NCI-H2081 (cell line): ENCODE measurements at places on chromosomes 7 and 10.

DNA sequence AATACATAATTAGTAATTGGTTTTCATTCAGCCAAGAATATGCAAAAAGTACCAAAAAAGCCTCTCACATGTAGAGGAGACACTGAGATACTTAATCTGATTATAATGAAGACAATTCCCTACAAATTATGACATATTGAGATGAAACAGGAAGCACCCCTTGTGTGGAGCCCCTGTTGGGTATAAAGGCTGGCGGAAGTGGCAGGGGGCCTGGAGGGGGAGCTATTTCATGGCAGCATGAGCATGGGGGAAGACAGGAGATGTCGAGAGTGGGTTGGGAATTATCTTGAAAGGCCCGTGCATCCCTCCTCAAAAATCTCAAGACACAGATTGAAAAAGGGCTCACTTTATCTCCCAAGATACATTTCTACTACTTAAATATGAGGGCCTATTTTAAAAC is 96.9 kb downstream of the PIP4K2A start:
- no peak for DNase-seq

DNA sequence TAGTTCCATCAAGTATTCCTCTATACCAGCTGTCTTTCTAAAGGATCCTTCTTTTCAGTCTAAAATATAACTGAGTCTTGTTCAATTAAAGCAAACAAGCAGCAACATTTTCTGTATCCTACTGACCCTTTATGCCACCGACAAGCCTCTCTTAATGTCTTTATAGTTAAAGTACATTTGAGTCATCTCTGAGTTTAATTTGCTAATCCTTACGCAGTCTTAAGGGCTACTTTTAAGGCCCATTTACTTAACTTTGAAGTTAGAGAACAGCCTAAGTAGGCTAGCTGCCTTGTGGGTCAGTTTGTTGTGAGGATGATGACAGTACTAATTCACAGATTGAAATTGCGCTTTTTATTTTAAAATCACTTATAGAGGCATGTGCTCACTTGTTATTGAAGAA is 265.5 kb upstream of the FERD3L start:
- no peak for DNase-seq

GRCh38 chr10:132828681-132829080 is 42.7 kb upstream of the NKX6-2 start:
- no peak for DNase-seq

DNA sequence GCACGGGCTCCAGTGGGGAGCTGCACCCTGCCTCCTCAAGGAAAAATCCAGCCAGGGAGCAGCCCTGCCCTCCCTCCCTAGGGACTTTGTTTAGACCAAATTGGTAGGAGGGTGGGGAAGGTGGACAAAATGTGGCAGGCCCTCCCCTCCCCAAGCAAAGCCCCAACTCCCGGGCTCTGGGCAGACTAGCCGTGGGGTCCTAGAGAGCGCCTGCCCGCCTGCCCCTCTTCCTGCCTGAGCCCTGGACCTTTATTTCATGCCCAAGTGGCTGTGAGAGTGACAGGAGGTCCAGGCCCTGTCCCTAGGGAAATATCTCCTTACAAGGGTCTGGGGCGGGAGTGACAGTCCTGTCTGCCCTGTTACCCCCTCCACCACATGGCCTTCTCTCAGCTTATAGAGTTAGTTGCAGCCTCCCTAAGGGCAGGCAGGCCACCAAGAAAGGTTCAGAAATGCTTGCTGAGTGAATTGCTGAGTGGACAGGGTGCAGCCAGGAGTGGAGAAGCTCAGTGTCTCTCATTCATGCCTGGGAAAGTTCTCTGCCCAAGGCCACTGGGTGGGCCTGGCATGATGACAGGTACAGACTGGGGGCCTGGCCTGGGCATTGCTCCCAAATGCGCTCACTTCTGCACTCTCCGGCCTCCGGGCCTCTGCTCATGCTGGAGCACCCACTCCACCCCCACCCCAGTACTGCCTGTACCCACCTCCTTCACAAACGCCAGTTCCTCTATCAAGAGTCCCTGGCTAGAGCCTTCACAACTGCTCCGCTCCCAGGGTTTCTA is 25.2 kb downstream of the DNAJB12 start:
- DNase-seq, result no peak

DNA sequence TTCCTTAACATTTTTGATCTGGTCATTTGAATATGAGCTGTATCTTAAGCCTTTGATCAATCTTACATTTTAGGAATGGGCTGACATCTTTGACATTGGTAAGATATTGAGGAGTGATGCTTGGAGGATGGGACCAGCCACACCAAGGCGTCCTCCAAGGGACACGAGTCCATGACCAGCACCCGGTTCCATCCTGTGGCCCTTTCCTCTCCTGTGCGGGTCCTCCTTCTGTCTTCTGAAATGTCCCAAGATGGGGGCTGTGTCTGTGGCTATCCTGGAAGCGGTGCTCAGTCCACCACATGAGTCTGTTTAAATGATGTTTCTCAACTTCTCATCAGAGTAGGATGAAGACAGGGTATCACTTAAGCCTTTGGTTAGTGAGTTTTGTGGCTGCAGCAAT is 67.3 kb upstream of the SHH start:
- DNase-seq, result no peak

GRCh38 chr10:11876324-11876723 is 53.2 kb downstream of the PROSER2 start:
- no peak for DNase-seq

GRCh38 chr7:106463851-106464611 is 179.2 kb upstream of the NAMPT start:
- no peak for DNase-seq

- DNase-seq, result no peak
Observed at GRCh38 chr7:2947058-2947780, 96.4 kb downstream of the CARD11 start.

DNA sequence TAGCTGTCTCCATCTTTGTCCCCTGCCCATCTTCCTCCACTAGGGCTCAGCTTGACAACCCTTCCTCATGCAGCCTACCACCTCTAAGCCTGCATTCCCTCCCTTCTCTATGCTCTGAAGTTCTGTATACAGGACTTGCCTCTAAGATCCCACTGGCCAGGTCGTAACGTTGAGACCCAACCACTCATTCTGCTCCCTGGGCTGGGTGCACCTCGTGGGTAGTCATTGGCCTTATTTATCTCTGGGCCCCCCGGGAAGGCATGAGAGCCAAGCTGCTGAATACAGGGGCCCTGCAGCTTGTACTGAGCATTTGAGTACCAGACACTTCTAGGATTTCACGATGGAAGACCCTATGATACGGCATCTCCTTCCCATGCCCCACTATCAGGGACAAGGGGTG is 31.2 kb downstream of the MYL10 start:
- no peak for DNase-seq

- no peak for DNase-seq
Observed at GRCh38 chr7:68423356-68423755, 1174.9 kb upstream of the AUTS2 start.

DNA sequence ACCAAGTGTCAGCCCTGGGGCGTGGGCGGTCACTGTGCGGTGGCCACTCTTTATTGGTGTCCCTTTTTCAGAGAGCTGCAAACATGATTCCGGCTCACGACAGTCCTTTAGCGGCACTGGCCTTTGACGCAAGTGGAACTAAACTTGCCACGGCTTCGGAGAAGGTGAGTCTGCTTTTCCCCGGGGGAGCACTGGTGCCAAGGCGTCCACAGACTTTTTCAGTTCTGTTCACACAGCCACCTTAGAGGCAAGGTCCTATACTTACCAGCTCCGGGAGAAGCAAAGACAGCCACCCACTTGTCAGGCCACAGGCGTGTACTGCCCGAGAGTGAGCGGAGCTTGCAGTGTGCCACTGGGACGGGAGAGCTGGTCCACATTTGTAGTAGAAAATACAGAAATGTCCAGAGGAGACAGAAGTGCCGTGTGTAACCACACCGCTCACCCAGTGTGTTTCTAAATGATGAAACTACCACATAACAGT is 27.9 kb downstream of the WIPI2 start:
- no peak for DNase-seq

GRCh38 chr7:120994512-120995410 is 6.2 kb downstream of the CPED1 start:
- no peak for DNase-seq

GRCh38 chr10:119290301-119291048 is 83.1 kb downstream of the GRK5 start:
- DNase-seq, result no peak

GRCh38 chr7:25541877-25542276 is 313.6 kb upstream of the NPVF start:
- DNase-seq, result no peak

DNA sequence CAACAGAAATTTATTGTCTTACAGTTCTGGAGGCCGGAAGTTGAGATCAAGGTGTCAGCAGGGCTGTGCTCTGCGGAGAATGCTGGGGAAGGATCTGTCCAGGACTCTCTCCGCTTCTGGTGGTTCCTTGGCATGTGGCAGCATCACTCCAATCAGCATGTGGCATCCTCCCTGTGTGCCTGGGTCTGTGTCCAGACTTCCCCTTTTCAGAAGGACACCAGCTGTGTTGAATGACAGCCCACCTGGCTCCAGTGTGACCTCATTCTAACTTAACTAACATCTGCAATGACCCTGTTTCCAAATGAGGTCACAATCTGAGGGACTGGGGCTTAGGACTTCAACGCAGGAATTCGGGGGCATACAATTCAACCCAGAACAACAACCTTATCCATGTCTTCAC is 141.9 kb downstream of the BMS1 start:
- no peak for DNase-seq

- no peak for DNase-seq
Observed at GRCh38 chr7:151313857-151314256, 27.8 kb upstream of the NUB1 start.

DNA sequence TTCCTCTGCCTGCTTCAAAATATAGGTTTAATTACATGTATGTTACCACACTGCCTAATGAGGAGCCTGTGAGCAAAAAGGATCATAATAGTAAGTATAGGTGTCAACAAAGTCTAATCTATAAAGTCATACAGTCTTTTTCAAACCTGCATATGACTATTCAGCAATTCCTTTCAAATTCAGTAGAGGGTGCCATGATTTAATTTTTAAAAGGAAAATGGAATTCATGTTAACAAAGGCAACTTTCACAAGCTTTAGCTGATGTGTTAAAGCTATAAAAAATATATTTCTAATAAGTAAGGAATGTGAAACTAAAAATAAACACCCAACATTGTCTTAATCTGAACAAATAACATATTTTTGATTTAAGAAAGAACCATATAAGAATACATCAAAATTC is 52.1 kb downstream of the MPP7 start:
- no peak for DNase-seq

- DNase-seq, result no peak
Observed at GRCh38 chr10:68261132-68261856, 29.4 kb upstream of the ATOH7 start.

DNA sequence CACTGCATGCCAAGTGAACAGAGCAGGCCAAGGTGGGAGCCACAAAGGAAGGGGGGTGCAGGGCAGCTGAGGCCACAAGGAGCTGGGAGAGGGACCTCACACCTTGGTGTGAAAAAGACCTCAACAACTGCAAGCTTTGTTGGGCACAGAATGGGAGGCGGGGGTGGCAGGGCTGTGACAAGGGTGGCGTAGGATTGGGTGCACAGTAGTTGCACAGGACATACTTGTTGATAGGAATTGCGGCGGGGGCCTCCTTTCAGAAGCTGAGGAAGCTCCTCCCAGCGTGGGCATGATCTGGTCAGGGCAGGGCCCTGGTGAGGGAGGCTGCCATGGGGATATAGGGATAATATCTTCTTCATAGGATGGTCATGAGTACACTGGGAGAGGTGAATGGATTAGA is 25.8 kb downstream of the POLL start:
- DNase-seq, result no peak

- peak; percentile 54 for DNase-seq
Observed at GRCh38 chr7:147245274-147245673, 1128.7 kb downstream of the CNTNAP2 start.

DNA sequence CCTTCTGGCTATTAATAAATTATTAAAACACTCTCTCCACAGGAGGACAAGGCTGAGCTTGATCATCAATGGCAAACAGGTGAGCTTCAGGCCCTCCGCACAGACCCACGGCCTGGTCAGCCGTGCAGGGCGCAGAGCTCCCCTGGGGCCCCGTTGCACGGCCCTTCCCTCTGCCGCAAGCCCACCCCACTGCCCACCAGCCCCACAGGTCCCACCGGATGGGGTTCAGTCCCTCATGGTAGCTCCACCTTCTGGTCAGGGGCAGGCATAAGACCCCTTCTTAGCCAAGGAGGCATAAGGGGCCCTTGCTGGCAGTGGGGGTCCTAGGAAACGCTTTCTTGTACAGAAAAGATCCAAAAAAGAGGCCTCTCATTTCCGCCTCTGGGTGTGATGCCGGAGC is 84.6 kb downstream of the MAD1L1 start:
- DNase-seq, result no peak

GRCh38 chr7:104367926-104368325 is 39.5 kb downstream of the LHFPL3 start:
- DNase-seq, result no peak

DNA sequence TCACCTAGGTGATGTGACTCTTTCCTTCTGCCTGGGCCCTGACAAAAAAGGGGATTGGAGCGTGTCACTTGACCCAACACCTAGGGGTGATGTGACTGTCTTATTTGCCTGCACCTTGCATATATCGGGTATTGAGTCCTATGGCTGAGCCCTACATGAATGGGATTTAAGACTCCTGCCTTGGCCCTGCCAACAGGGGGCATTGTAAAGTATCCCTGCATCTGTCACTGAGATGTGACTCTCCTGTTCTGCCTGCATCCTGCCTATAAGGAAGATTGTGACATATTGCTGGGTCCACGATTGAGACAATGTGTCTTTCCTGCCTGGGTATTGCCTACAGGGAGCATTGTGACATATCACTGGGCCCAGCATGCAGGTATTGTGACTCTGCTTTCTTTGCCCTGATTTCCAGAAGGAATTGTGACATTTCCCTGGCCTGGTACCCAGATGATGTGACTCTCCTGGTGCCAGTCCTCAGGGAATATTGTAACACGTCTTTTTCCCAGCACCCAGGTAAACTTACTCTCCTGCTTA is 14.2 kb upstream of the ZNF107 start:
- DNase-seq, result no peak

DNA sequence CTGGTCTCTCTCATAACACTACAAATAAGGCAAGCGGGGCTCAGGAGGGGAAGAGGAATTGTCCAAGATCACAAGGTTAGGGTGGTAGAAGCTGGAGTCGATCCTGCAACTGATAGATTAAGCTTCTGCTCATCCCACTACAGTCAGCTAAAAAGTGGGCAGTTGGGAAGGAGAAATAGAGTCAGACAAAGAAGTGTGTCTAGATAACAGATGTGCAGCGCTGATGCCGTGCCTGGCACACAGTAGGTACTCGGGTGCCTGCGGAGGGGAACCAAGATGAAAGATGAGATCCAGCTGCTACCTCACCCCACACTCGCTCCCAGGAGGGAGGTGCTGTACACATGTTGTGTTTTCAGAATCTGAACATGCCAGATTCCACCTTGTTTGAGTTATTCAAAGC is 48.1 kb upstream of the TECTB start:
- DNase-seq, result no peak

- no peak for DNase-seq
Observed at GRCh38 chr7:92678291-92678920, 88.2 kb upstream of the FAM133B start.
